ENCODE measurements at places on chromosomes 12 and 14.

DNA sequence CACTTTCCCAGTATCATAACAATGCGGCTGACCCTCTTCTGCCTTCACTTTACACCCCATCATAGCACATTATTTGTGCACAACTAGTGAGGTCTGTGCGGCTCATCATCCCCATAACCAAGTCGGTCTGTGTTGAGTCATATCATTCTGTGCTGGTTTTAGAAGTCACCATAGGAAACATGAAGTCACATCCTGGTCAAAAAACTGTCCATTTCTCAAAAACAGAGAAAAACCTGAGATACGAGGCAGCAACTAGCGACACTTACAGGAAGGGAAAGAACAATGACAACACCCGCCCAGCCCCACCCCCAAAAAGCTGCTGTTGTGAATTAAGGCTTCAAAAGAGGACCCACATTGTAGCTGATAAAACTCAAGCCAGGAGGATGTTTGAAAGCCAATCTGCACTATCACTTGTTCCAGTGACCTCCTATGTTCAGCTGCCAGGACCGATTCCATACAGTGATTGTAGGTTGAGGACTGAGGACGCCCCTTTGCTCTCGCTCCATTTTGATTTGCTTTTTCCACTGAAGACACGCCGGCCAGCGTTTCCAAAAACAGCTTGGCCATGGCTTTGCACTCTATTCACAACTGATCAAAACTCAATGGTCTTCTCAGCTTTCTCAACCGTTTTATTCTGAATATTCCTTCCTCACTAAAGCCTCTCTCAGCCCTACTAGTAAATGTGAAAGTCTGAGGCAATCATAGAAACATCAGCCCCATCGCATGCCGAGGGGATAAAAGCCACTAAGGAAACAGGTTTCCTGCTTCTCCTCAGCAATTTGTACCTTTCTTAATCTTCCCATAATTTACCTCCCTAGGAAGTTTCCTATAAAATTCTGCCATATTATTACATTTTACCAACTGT lies 87.5 kb downstream of the DUSP16 start:
- DNase-seq, result no peak

DNA sequence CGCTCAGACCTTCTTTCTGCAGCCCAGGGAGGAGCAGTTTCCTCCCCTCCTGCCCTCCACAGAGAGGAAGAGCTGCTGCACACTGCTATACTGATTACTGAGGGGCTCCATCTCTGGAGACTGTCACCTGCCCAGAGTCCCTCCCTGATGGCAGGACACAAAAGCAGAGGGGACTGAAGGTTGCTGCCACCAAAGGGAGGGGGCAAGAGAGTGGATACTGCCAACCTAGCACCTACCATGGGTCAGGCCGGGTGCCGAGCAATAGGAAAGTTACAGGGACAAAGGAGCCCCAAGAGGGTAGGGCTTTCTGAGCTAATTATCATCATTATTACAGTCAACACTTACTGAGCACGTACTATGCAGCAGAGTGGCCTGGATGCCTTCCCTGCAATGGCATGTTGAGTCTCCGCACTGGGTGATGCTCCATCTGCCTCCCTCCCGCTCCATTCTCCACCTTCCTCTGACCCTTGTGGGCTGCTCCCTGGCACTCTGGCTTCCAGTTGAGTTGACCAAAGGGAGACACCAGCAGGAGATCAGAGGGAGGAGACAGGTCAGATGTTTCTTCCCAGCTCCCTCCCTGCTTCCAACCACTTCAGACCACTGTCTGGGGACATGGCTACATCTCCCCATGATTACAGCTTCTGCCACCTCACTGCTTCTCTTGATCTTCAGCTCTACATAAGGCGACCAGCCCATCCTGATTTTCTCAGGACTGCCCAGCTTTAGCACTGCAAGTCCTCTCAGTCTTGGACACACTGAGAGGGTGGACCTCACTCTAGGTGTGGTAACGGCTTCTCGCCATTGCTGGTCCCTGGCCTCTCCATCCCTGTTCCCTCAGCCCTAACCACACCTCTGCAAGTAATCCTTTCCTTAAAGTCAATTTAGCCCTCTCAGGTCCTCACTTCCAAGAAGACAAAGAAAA lies 2.6 kb upstream of the KRT79 start:
- no peak for DNase-seq

DNA sequence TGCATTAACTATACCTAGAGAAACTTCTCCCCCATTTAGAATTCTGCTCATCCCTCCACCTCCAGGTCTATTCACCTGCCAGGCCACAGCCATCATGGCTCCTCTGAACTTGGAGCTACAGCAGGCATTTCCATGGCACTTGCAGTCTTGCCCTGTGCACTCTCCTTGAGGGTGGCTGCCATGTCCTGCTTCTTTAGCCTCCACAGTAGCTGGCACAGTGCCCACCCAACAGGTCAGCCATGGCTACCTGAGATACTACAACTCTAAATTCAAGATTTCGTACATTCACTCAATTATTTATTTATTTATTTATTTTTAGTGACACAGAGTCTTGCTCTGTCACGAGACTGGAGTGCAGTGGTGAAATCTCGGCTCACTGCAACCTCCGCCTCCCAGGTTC lies 46.5 kb downstream of the GCH1 start:
- DNase-seq, result no peak

DNA sequence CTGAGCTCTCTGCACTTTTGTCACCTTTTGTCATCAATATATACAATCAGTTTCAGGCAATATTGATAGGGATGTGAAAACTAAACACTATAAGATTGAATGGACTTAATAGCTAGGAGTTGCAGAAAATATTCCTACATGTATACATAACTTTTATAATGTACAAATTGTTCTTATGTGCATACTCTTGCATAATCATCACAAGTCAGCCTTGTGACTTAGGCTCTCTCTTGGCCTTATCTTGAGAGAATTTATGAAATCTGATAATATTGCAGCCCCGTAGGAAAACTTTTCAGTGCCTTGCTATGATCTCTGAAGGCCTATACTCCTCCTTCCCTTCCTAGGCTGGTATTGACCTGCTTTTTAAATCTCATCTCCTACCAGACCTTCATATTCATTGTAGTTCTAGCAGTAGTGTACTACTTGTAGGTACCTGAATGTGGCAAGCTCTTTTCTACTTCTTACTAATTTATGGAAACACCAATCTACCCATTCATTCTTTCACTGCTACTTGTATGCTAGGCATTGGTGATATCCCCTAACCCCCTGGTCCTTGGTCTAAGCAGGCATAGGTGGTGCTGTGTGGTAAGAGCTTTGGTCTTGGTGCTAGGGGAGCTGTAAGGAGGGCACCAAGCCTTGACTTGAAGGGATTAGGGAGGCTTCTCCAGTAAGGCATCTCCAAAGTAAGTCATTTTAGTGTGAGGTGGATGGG lies 100.0 kb downstream of the PRKCH start:
- no peak for DNase-seq

DNA sequence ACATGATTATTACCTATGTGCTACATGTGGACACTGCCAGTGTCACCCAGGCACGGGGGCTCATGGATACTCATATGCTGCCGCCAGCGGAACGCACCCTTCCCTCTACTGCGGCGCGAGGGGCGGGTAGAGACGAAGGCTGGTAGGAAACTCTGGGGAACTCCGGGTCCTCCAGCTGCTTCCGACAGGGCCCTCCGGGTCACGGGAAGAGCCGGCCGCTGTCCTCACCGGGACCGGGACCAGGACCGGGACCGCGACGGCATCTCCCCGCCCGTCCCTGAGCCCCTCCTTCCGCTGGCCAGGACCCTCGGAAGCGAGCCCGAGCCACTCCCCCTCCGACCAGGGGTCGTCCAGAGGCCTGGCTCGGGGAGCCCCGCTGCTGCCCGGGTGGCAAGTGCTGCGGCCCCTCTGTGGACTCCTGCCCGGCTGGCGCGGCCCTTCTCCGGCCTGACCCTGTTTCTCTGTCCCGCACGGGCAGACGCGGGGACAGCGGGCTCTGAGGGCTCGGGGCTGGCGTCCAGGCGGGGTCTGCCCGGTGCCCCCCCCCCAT lies 209.6 kb downstream of the ADGRD1 start:
- no peak for DNase-seq

DNA sequence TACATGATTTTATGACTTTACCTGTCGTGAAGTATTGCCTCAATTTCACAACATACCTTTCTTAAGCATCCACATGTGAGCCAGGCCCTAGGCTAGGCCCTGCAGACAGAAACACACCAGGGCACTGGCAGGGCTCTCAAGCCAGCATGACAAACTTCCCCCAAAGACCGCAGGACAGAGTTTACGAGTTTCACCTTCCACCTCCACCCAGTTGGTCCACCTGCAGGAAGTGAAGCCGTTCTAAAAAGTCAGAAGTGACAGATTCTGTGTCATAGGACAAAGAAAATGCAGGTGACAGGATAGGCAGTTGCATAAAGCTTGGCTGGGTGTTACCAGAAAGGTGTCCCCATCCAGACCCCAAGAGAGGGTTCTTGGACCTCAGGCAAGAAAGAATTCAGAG lies 382.3 kb downstream of the PCNX1 start:
- DNase-seq, result no peak

DNA sequence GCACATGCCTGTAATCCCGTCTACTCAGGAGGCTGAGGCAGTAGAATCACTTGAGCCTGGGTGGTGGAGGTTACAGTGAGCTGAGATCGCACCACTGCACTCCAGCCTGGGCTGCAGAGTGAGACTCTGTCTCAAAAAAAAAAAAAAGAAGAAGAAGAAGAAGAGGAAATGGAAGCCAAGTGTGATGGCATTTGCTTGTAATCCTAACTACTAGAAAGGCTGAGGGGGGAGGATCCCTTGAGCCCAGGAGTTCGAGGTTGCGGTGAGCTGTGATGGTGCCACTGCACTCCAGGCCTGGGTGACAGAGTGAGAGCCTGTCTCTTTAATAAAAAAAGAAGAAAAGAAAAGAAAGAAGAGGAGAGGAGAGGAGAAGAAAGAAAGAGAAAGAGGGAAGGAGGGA lies 52.1 kb downstream of the LGMN start:
- no peak for DNase-seq

- DNase-seq, result no peak
These were observed 331.2 kb upstream of the FBXO33 start for GRCh38 chr14:39763402-39763890.

- DNase-seq, result no peak
These were observed 623.4 kb downstream of the DIO2 start for GRCh38 chr14:79587875-79588274.

DNA sequence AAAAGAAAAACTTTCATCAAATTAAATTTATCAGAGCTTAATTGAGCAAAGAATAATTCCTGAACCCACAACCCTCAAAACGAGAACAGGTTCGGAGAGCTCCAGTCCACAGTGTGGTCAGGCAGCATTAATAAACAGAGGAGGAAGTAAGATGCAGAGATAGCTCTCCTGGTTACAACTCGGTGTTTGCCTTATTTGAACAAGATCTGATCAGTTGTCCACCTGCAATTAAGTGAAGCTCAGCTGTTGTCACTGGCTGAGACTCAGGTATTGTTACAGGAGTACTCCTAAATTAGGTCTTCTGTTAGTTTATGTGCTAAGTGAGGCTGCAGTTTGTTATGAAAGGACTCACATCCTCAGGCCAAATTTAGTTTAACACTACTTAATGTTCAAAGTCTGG lies 451.4 kb upstream of the PDE3A start:
- DNase-seq, result no peak

DNA sequence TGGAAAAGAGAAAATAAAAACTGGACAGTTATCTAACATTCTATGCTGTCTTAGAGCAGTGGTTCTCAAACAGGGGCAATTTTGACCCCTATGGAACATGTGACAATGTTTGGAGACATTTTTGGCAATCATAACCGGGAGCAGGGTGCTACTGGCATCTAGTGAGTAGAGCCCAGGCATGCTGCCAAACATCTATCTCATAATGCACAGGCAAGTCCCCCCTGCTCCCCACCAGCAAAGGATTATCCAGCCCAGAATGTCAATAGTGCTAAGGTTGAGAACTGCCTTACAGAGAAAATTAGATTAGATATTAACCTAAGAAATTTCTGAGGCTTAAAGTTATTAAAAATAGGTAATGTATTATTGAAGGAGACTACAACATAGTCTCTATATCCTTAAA lies 22.9 kb upstream of the CATSPERB start:
- no peak for DNase-seq

GRCh38 chr12:117040496-117040895 lies 58.7 kb downstream of the TESC start:
- DNase-seq, result no peak

DNA sequence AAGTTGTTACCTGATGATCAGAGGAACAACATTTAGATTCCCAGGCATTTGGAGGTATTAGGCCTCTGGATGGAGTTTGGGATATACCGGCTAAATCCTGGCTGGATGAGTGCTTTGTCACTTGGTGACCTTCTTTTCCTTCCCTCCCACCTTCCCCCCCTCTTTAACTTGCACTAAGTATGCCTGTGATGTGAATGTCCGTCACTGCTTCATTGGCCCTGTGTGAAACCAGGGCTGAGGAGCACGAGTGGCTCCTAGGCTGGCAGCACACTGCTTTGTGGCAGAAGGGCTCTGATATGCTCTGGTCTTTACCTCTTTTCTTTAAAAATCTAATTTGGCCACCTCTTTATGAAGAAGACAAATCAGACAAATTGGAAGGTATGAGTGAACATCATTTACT lies 95.7 kb downstream of the ESR2 start:
- DNase-seq, result no peak

- DNase-seq, result no peak
These were observed 104.4 kb upstream of the ATF7IP start for GRCh38 chr12:14261096-14261495.

- no peak for DNase-seq
These were observed 39.8 kb upstream of the NUAK1 start for GRCh38 chr12:106178562-106178961.

DNA sequence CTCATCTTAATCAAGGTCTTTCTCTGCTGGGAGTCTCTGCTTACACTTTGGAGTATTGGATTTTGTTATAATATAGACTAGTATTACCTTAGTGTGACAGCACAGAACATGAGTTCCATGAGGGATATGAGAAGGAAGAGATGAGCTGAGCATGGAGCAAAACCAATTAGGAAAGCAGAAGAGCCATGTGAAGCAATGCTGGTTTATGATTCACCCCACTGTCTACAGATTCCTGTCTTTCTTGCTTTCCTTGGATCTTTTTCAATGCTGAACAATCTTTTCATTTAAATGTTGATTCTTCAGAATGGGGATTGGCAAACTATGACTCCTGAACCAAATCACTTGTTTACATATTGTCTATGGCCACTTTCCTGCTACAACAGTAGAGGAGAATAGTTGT lies 70.4 kb upstream of the KITLG start:
- DNase-seq, result no peak
